ENCODE measurements at places on chromosomes 11 and 22.

DNA sequence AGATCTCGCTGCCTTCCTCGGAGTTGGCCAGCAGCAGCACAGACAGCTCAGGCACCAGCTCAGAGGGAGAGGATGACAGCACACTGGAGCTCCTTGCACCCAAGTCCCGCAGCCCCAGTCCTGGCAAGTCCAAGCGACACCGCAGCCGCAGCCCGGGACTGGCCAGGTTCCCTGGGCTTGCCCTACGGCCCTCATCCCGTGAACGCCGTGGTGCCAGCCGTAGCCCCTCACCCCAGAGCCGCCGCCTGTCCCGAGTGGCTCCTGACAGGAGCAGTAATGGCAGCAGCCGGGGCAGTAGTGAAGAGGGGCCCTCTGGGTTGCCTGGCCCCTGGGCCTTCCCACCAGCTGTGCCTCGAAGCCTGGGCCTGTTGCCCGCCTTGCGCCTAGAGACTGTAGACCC, 6.4 kb downstream of the PLA2G3 start:
- no peak for DNase-seq

DNA sequence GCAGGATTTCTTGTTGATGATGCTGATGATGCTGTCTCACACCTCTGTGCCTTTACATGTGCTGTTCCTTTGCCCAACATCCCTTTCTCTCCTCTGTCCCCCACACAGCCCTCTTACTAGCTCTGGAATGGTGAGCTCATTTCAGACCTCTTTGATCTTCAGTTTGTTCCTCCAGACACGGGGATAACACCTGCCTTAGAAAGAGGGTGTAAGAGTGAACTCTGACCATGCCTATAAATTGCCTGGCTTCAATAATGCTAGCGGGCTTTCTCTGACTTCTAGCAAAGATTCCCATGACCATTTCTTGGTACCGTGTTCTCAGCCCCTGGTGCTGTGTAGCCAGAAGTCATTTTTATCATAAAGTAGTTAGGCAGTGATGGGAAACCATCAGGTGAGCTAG, 55.9 kb upstream of the DRD2 start:
- DNase-seq, result no peak

DNA sequence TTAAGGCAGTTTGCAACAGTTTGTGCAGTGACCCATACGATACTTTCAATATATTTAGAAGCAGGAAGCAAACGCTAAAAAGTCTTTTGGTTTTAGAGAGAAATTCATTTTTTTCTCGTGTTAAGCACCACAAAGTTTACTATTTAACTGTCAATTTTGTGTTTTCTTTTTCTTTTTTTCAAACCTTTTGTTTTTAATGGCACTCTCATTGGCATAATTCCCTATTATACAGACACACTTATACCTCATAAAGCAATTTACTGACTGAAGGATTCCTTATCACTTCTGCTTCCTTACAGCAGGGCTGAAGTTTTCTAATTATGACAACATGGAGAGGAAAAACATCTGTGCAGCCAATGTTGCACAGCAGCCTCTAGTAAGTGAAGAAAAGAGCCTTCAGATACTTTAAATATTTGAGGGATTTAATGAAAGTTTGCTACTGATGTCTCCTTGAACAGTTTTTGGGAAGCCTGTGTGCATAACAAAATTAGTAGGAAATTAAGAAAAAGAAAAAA, 2191.2 kb downstream of the LRRC4C start:
- no peak for DNase-seq

DNA sequence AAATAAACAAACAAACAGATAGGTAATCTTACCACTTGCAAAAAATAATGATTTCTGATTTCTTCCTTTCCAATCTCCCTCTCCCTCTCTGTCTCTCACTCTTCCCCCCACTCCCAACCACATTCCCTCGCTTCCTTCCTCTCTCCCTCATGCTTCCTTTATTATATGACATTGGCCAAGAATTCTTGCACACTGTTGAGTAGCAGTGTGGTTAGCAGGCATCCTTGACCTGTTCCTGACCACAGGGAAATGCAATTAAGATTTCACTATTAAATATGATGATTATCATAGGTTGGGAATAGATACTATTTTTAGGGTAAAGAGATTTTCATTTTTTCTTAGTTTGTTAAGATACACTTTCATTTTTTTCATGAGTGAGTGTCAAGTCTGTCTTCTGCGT, 14.7 kb upstream of the PLAAT4 start:
- no peak for DNase-seq

- DNase-seq, result no peak
Measured at GRCh38 chr11:128105511-128105910, 481.8 kb downstream of the ETS1 start.

DNA sequence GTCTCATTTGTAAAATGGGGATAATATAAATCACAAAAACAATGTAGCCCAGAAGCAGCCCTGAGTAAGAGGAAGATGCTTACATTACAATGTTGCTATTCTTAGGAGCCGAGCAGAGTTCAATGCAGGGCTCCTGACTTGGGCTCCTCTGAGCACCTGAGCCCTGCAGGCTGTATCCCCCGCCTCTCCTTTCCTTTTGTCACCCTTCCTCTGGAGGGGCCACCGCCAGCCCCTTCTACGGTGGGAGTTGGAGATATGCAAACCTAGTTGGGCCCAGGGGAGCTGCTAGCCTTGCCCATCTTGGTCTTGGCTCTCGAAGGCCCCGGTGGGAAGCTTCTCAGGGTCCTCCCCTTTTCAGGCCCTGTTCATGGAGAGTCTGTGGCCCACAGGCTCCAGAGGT, 8.4 kb upstream of the CSNK1E start:
- DNase-seq, result no peak

DNA sequence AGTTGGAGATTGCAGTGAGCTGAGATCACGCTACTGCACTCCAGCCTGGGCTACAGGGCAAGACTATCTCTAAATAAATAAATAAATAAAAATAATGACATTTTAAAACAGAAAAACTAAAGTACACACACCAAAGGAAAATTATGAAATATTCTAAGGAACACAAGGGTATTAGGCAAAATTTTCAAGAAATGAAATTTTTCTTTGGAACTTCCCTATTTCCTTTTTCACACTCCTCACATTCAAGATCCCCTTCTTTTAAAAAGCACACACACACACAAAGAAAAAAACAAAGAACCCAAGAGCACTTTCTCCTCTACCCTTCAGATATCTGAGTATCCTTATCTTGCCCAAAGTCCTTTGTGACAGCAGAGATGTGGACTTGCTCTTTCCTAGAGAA, 92.8 kb downstream of the CCDC73 start:
- DNase-seq, result no peak

- DNase-seq, result no peak
Measured at GRCh38 chr22:35524966-35525686, 15.5 kb upstream of the RASD2 start.
